ENCODE measurements at places on chromosomes 7 and 10. TPM values are rescaled to one million over a fixed set of nuclear protein-coding genes. Genes with fewer than 3 reads are reported as not detected.
A peak's percentile ranks its signal among the peaks of the same experiment; 100 is the strongest.

Gene PRLHR
- total RNA-seq = not detected

Gene ZNF398
- 8.4 TPM for total RNA-seq

Gene CACUL1
- total RNA-seq = 39.9 TPM

Gene COL26A1
- total RNA-seq = not detected

DNA sequence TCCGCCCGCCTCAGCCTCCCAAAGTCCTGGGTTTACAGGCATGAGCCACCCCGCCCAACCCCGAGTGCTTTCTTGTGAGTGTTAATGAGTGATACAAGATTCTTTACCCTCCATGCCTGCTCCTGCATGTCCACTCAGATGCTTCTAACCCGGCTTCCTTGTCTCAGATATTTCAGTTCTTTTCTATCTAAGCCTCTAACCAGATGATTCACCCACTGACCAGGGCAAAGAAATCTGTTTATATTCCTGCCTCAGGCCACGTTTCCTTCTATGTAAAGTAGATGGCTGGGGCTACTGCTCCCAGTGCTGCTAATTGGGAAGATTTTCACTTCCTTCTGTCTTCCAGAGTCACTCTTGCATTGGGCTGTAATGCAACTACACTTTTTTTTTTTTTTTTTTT, 395.1 kb upstream of the ANKRD30A start:
- no peak for DNase-seq

GRCh38 chr10:6999232-6999925, 411.5 kb downstream of the SFMBT2 start:
- DNase-seq = no peak

DNA sequence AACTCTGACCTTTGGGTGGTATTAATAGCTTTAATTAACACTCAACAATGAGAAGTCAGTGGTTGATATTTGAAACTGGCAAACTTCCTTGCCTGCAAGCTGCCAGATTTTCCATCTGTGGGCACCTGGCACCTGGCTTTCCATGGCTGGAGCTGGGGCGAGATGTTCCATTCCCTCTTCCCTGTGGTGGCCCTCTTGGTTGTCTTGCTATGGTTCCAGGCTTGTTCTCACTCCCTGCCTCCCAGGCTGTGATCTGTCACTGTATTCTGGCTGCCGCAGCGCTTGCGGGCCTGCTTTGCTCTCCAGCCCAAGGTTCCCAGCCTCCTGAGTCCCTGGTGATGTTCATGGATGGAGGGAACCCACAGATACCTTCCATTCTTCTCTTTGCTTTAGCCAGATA, 201.0 kb downstream of the FRMD4A start:
- DNase-seq = no peak

GRCh38 chr7:95478272-95479037, 7.3 kb upstream of the ASB4 start:
- no peak for DNase-seq

GRCh38 chr10:124508070-124508667, 46.5 kb downstream of the LHPP start:
- DNase-seq = peak; percentile 34

- no peak for DNase-seq
These were observed 210.7 kb upstream of the MDFIC start for GRCh38 chr7:114711241-114711640.

Measured in psoas muscle (tissue), 8 donors.